HS-27A (cell line): ENCODE measurements at places on chromosomes 4 and X.

- DNase-seq: no peak
Measured at GRCh38 chrX:47098338-47099094, 20.3 kb downstream of the RGN start.

DNA sequence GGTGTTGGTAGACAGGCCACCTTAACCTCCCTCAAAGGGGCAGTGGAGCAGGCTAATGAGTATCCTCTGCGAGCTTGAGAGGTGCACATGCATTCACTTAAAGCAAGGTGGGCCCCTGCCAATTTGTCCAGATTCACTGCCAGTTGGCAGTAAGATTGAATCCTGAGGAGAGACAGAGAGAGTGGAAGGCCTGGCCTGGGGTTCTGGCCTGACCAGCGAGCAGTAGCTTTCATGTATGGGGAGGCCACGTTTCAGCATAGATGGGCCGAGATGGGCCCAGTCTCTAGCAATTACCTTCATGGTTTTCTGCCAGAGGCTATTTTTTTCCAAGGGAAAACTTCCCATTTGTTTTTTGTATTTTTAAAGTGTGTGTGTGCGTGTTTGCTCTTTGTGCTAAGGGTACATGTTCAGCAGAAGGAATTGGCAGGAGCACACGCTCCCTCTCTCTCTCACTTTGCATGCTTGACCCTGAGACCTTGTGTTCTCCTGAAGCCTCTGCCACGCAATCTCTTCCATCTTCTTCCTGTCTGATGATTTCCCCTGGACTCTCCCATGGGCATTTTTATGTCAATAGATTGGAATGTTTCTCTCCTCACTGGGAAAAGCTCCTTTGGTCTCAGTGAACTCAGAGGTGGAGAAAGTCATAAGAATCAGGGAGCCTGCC lies 215.8 kb upstream of the SFRP2 start:
- no peak for DNase-seq

DNA sequence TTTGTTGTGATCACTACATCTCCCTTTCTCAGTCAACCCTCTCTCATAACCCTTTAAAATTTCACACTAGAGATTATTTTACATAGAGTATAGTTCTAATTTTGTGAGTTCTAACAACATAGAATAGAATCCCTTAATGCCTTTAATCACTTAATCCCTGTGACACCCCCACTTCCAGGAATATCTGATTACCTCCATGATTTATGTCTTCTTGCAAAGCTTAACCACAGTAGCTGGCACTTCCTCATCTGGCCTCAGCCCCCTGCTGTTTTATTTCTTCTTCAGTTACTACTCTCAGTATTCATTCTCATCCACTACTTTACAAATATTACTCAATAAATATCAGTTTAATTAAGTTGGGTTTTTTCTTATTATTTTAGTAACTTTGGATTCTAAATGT lies 340.9 kb downstream of the CENPC start:
- DNase-seq: no peak

DNA sequence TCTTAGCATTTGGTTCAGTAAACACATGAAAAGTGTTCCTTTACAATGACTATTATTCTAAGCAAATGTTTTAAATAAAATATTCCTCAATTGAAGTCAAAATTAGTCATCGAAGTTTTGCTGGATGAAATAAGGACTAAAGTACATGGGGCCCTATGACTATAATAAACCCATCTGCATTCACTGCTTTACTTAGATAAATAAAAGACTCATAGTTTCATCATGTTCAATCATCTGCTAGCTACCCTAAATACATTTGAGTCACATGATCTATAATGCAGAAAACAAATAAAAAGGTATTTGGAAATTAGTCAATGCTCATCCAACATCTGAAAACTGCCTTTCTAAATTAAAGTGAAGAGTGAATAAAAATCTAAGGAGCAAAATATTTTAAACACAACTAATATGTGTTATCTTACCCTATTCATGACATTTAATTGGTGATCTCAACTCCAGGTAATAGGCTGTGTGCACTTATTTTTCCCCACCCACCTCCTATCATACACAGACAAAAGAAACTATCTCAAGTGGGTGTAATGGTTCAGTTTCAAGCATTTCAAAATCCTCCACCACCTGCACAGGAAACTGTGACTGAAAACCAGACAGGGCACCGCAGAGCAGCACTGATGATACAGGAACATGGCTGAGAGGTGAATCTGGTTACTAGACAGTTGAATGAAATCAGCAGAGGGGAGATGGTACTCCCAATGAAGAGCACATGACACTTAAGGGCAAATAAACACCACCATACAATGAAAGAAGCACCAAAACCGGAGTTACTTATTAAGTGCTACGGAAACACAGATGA lies 78.6 kb downstream of the CAMK2D start:
- no peak for DNase-seq
